GM10248 (cell line): ENCODE measurements at places on chromosomes 1 and 21.
A peak's percentile ranks its signal among the peaks of the same experiment; 100 is the strongest.

DNA sequence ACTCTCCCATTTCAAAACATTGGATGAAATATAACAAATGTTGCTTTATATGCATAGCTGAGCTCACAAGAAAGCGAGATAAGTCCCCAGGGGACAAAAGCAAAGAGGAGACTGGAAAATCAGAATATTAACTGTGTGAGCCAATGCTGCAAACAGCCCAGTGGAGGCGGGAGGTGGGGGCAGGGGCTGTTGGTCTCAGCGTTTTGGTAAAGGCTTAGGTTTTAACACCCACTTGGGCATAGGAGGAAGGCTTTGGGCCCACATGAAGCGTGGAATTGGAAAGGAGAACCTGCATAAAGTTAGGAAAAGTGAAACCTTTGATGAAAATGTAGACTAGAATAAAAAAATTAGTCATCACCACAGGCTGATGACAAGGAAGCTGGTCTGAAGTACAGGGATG, 30.2 kb upstream of the SMIM12 start:
- no peak for DNase-seq

DNA sequence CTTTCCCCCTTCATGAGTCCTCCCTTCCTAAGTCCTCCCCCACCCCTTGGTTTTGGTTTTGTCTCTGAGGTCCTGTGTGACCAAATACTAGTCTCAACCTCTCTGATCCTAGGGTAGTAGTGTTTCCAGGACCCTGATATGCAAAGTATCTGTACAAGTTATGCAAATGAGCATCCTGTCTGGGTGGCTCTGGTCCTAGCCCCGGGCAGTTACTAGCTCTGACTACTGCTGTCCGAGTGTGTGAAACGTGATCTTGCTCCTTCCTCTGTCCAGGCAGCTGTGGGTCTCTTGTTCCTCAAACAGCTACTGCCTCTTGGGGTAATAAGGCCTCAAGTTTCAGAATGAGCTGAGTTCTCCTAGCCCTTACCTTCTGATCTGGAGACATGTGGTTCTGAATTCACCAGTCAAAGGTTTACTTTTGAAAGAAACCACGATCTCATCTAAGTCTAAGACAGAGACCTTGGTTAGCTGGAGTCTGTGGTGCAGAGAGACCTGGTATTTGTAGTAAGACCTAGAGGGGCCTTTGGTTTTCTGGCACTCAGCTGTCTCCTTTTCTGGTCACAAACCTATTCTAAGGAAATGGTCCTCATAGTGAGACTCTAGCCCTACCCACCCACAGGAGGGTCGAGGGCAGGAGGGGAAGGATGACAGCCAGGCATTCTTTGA, 31.0 kb upstream of the IL19 start:
- peak; percentile 84 for DNase-seq

DNA sequence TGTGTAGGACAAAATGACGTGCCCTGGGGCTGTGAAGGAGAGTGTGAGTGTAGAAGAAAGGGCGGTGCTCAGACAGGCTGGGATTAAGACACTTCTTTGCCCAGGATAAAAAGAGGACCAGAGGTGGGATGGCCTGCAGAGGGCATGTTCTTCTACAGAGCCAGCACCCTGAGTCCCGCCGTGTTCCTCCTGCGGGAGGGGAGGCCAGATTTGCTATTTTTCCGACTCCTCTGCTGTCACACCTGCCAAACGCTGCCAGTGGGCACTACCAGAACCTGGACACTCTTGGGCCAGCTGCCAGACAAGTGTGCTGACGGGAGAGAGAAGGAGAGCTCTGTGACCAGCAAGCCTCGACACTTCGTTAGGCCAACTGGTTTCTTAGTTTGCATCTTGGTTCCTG, 206.4 kb downstream of the PLD5 start:
- DNase-seq = no peak

- no peak for DNase-seq
Measured at GRCh38 chr1:41437011-41437355, 47.5 kb downstream of the EDN2 start.

GRCh38 chr1:117928881-117929342, 509 bp downstream of the GDAP2 start:
- DNase-seq = peak; percentile 32

GRCh38 chr1:208874915-208875314, 630.7 kb upstream of the PLXNA2 start:
- DNase-seq = no peak

- no peak for DNase-seq
Measured at GRCh38 chr1:36667836-36668235, 185.1 kb upstream of the CSF3R start.

DNA sequence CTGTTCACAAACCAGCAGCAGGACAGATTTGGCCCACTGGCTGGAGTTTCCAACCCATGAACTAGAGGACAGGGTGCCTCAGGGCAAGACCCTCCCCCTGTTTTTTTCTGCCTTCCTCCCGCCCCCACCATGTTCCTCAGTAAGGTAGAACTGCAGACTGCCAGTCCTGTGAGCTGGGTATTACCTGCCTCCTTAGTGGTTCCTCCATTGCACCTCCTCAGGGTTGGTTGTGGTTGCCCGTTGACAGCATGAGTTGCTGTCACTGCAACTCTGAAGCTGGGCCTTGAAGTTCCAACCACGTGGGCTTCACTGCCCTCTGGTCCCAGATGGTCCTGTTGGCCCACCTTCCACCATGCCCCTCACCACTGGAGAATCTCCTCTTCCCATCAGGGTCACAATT, 28.8 kb downstream of the TENT5C start:
- DNase-seq = no peak

- no peak for DNase-seq
Measured at GRCh38 chr1:16231331-16232315, 5.4 kb downstream of the CPLANE2 start.

DNA sequence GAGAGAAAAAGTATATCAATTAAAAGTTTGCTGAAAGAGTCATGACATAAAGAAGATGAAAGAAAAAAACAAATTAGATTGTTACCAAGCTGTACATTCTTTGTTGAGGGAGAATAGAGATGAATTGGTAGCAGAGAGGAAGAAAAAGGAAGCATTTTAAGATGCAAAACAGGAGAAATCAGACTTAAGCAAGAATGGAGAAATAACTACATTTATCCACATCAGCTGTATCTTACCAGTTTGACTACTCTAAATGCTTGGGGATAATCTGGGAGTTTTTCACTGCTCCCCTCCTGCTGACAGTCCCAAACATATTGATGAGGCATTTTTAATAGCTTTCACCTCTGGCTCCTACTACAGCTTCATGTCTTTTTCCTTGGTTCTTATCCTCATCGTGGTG, 16.8 kb upstream of the PTPRC start:
- DNase-seq = no peak

- DNase-seq = no peak
Measured at GRCh38 chr1:84253891-84254290, 47.6 kb upstream of the SAMD13 start.

DNA sequence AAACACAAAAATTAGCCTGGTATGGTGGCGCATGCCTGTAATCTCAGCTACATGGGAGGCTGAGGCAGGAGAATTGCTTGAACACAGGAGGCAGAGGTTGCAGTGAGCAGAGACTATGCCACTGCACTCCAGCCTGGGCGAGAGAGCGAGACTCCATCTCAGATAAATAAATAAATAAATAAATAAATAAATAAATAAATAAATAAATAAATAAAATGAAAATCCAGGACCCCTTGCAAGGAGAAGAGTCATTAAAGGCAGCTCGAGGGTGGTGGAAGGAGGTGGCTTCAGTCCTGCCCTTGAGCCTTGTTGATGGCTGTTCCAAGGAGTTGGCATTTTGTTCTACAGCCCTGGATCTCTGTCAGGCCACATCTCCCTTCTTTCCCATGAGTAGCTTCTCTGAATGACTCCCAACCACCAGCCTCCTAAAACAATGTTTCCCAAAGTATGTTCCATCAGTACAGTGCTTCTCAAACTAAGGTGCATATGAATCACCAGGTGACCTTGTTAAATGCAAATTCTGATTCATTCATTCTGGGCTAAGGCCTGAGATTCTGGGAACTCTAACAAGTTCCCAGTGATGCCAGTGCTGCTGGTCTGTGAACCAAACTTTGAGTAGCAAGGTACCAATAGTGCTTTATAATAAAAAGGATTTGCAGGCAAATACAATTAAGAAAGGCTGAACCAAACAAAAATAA, 99.0 kb downstream of the KCNN3 start:
- DNase-seq = no peak

DNA sequence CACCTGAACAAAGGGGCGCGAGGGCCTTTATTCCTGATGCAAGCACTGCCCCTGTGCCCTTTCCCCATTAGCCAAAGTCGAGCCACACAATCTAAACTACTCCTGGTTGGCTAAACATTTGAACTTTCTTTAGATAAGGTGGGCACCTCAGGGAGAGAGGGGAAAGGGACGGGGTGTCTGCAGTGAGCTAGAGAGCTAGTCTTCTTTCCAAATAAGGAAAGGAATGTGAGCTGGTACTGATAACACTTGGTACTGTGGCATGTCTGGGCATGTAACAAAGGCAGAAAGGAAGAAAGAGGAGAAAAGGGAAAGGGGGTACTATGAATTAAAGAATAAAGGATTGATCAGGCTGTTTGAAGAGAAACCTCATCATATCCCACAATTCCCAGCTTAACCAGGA, 62.8 kb downstream of the OVGP1 start:
- no peak for DNase-seq

DNA sequence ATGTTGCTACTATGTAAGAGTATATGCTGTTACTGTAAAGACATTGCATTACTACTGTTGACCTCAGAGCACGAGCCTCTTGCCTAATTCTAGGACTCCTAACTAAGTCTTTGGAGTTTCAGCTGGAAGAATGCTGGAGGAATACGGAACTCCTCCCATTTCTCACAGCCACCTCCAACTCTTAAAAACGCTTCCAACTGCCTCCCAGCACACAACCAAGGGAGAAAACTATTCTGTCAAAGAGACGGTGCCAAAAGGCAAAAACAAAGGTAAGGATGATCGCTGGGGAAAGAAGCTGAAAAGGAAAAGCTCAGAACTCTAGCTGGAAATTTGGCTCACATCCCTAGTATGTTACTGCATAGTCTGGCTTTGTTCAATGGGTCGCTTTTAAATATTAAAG, at the start of gene FMO2:
TSS of gene FMO2 (plus strand) at position 210 of the 400 bp plus-strand sequence. CDS start 414 bp downstream, outside the sequence.
- DNase-seq = no peak

DNA sequence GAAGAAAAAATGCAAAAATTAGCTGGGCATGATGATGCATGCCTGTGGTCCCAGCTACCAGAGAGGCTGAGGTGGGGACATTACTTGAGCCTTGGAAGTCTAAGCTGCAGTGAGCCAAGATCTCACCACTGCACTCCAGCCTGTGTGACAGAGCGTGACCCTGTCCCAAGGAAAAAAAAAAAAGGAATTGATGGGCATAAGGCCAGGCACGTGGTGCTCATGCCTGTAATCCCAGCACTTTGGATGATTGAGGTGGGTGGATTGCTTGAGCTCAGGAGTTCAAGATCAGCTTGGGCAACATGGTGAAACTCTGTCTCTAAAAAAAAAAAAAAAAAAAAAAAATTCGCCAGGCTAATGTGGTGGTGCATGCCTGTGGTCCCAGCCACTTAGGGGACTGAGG, 55.8 kb upstream of the ATP2B4 start:
- no peak for DNase-seq

- no peak for DNase-seq
Measured at GRCh38 chr21:45209046-45209445, 78.6 kb downstream of the POFUT2 start.

GRCh38 chr1:155454096-155454495, 108.5 kb downstream of the ASH1L start:
- no peak for DNase-seq

DNA sequence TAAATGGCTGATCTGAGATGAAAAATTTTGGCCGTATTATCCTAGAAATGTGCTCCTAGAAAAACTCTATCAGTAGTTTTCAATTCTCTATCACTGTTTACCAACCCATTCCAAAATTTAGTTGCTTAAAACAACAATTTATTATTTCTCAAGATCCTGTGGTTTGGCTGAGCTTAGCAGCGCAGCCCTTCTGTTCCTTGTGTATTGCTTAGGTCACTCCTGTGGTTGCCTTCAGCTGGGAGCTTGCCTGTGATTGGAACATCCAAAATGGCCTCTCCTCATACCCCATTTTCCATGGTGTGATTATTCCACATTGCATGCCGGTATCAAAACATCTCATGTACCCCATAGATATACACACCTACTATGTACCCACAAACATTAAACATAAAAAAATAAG, 22.8 kb upstream of the STUM start:
- no peak for DNase-seq

DNA sequence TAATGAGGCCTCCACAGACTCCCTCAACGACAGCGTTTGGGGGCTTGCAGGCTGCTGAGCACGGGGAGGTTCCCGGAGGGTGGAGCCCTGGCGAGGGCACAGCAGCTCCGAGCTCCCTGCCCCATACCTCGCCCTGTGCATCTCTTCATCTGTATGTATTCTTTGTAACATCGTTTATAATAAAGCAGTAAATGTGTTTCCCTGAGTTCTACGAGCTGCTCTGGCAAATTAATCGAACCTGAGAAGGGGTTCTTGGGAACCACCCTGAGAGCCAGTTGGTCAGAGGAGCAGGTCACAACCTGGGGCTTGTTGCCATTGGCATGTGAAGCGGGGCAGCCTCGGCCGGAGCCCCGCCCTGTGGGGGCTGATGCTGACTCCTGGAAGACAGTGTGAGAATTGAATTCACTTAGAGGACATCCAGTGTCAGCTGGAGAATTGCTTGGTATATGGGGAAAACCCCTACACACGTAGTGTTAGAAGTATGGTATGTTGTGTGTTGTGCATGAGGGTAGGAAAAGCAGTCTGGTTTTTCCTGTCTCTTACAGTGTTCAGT, 11.5 kb downstream of the SLC37A1 start:
- no peak for DNase-seq

DNA sequence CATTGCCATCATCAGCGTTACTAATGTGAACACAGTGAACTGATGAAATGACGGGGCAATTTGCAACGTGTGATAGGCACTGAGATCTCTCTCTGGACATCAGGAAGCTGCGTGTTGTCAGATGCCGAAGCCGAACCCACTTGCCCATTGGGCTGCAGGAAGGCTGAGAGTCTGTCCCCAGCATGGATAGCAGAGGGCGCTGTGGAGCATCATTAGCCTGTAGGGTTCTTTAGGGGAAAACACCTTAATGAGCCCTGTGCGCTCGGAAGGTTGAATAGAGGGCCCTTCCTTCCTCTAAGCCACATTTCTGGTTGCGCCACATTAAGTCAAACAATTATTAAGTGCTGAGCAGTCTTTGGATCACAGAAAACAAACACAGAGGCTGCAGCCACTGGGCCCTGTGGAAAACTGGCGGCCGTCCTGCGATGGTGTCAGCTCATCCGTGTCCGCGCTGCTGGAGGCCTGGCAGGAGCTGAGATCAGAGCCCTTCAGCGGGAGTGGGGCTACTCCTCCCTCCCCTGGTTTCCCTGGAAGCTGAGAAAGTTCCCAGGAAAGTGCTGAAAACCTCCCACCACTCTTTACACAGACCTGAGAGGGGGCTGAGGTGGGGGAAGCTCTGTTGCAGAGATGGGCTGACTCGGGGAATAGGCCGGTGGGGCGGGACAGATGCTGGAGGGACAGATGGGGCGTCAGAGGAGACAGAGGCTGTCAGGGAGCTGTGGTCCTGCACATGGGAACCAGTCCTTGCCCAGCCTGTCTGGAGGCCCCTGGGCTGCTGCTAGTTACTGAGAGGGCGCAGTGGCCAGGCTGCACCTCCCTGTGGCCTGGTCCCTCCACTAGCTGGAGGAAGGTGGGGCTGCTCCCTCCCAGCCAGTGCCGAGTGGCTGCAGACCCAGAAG, 12.7 kb downstream of the TFF2 start:
- DNase-seq = peak; percentile 67
